ENCODE measurements at places on chromosomes 12 and 14.

- DNase-seq: no peak
Observed at GRCh38 chr12:23217667-23218066, 592.7 kb downstream of the ETNK1 start.

DNA sequence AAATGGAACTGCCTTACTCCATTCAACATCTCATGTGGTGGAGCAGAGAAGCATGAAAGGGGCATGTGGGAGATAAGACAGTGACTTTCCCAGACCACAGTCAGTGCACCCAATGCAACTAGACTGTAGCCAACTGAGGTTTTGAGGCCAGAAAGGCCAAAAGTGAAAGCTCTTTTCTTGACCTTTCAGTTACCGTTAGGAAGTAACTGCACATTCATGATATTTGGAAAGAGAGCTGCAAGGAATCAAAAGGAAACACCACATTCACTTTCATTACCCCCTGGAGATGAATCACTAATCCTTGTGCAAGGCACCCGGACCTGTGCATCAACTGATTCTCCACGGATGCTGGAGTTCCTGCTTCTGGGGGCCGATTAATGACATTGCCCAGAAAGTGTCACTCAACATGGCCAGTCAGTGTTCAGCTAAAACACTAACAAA lies 72.9 kb upstream of the ELK3 start:
- peak; percentile 61 for DNase-seq

- no peak for DNase-seq
Observed at GRCh38 chr14:88272390-88273269, 50.4 kb downstream of the KCNK10 start.

DNA sequence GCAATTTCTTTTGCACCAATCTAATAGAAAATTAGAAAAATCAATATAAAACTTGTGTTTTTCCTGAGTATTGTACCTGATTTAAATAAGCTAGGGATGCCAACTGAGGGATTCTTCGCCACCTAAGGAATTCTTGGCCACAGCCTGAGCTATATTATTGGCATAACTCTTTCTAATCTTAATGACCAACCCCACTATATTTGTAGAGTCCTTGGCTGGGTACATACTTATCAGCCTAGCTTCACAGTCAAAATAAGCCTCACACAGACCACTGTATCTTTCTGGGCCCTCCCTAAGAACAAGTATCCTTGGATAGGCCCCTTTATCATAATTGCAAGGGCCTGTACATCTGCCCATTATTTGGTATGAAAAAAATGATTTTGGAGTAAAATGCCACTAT lies 247.1 kb downstream of the DUSP6 start:
- no peak for DNase-seq

- DNase-seq: peak; percentile 67
Observed at GRCh38 chr12:65593239-65593701, 231.0 kb upstream of the HMGA2 start.

DNA sequence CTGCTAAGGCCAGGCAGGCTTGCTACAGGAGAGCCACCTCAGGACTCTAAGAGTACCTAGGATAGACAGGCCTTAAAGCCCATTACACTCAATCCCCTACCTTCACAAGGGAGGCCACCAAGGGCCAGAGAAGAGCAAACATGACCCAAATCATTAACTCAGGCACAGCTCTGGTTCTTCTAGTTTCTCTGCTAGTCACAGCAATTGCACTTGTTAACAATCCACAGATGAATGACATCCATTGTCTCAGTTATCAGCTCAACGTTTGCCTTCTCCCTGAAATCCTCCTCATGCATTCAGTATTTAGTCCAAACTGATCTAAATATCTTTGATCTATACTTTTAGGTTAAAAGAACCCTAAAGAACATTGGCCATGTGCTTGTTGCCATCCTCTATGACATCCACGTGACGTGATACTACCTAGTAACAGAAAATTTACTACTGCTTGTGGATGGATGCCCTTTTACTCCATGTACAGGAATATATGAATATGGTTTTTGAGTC lies 164.5 kb downstream of the STXBP6 start:
- no peak for DNase-seq

- no peak for DNase-seq
Observed at GRCh38 chr14:29896354-29896821, 31.3 kb downstream of the PRKD1 start.

DNA sequence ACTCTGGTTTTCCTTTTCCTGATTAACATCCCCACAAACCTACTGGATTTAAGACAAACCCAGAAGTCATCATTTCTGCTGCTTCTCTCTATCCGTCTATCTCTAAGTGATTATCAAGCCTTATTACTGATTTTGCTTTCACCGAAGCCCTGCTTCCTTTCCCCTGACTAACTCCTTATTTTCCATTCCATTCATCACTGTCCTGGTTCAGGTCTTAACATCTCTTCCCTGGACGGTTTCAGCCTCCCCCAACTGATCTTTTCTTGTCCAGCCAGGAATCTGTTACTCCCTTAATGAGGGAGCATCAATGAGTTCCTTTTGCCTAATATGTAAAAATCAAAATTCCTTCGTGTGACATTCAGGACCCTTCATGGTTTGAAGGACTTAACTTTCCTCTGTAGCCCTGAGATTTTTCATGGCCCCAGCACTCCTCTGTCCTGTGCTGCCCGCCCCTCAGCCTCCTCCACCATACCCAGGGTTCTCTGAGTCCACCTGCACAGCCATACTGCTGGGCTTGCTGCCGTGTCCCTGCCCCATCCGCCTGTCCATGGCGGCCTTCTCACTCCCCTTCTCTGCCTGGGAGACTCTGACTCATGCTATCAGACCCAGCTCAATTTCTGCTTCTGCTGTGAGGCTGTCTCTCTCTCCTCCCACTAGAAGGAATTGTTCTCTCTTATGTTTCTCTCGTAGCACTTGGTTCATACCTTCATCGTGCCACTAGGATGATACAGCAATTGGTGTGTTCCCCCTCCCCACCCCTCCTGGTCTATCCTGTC lies 167.8 kb upstream of the HIF1A start:
- peak; percentile 92 for DNase-seq

DNA sequence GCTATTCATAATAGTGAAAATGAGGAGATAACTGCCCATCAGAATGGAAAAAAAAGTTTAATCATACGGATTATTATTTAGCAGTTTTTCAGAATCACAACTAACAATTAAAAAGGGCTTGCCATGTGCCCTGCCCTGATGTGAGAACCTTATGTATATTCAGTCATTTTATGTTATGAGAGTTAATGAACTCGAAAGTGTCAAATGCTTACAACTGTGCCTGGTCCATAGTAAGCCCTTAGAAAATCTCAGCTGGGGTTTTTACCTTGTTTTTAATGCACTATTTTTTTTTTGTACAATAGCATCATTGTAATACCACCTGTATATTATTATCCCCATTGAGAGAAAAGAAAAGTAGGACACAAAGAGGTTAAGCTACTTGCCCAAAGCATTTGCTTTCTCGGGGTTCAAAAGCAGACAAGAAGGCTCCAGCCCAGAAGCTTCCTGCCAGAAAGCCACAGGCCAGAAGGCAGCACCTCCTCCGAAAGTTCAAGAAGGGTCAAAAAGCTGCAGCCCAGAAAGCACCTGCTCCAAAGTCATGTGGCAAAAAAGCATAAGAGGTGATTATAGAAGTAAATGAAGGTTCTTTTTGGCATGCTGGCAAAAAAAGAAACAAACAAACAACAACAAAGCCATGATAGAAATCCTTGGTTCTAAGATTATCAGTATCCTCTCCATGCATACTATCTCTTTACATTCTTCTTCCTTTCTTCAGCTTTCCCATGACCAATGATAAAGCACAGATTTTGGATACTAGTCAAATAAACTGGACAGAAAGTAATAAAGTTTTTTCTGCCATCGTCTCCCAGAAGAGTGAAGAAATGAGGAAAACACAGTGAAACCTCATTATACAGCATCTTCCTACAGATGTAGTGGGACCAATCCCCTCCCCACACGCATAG lies 59.1 kb upstream of the NAP1L1 start:
- DNase-seq: no peak

DNA sequence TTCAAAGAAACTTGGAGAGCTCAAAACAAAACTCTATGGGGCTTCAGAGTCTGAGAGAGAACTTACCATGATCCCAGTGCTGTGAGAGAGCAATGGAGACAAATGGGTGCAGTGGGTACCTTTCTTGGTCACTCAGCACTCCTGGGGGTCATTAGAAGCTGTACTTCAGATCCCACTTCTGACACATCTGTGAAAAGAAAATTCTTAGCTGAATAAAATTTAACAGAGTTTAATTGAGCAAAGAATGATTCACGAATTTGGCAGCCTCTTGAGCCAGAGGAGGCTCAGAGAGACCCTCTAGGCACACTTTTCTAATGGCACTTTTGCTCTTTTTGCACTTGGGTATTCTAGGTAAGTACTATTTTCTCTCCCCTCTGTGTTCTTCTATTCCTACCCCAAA lies 96.8 kb upstream of the SYT10 start:
- no peak for DNase-seq

Data from M059J (cell line).